ENCODE measurements at places on chromosomes 16 and 17.

DNA sequence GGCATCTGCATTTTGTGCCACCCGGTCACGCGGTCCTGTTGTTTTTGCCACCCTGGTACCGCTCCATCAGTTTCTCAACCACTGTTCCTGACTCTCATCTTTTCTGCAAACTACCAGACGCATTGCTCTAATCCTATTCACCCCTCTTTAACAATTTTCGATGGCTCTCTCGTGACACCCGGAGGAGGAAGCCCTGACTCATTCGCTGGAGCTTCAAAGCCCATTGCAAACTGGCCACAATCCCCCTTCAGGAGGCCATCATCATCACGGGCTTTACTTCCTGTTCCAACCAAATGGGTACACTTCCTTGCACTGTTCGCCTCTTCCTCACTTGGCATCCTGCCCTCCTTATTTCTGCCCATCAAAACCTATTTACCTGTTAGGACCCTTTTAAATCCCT lies 155.3 kb downstream of the RGS9 start:
- DNase-seq: no peak

DNA sequence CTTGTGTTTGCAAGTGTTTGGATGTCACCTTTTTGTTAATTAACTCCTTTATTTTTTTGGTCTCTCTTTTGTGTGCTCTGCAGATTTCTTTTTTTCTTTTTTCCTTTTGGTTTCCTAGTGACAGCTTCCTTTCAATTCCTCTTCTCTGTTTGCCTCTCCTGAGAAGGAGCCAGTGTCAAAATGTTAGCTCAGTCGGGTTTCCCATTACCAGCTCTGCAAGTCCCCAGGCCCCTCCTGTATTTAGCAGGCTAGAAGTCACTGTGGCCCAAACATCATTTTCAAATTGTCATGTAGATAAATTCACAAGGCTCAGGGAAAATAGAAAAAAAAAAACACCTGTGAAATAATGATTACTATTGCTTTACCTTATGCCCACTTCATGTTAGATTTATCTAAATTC lies 1621.6 kb downstream of the CDH8 start:
- no peak for DNase-seq

GRCh38 chr16:79267781-79268180 lies 332.8 kb downstream of the MAF start:
- no peak for DNase-seq

DNA sequence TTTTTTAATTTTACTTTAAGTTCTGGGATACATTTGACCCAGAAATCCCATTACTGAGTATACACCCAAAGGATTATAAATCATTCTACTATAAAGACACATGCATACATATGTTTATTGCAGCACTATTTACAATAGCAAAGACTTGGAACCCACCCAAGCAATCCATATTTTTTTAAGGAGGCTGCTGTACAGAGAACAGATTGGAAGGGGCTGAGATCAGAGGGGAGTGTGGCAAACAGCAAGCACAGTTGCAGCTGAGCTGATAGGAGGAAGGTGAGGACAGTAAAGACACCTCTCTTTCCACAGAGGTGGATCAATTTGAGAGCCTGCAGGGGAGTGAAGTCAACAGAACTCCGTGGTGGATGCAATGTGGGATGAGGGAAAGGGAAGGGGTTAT lies 10.2 kb upstream of the TMEM238L start:
- DNase-seq: peak; percentile 32

- peak; percentile 56 for DNase-seq
These were observed 27.7 kb downstream of the ABCC1 start for GRCh38 chr16:15976929-15977637.

GRCh38 chr17:8015957-8016631 lies 13.7 kb downstream of the GUCY2D start:
- DNase-seq: no peak

GRCh38 chr16:70750893-70751467 lies 50.0 kb downstream of the VAC14 start:
- DNase-seq: peak; percentile 86

DNA sequence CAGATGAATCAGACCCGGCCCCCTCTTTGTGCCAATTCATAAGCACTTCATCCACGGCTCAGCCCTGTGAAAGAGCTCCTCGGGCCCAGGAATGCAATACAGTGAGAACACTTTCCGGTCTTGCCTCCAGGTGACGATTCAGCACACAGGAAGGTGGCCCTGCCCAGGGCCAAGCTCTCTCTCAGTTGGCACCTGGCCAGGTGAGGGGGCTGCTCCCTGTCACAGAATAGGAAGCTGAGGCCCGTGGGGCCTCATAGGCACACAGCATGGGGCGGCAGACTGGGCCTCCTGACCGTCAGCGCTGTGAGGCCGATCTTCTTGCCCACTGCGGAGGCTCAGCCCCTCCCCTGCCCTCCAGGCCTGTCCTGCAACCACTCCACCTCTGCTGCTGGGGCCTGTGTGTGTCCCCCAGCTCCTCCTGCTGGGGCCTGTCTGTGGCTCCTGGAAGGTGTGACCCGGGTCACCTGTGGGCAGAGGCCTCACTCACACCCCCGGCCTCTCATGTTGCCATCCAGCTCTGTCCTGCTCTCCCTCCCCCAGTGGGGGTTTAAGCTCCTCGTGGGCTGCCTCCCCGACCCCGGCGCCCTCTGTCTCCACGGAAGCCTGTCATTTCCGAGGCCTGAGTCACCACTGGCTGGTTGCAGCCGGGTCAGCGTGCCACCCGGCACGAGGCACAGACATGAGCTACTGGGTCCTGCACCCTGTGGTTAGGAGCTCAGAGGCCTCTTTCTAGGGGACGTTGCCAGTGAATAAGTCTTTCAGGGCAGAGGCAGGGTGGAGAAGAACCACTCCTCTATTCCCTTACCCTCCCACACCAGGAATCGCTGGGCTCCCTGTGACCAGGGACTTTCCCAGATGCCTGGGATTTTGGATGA lies 114.4 kb downstream of the SEC14L1 start:
- DNase-seq: peak; percentile 75

- peak; percentile 69 for DNase-seq
These were observed at the start of gene ORAI3 for GRCh38 chr16:30948667-30949649. Gene ORAI3, plus strand, starts transcription at chr16:30949068. Its CDS starts 222 bp downstream, at chr16:30949290.

GRCh38 chr17:42525221-42525620 lies 10.8 kb upstream of the NAGLU start:
- no peak for DNase-seq

DNA sequence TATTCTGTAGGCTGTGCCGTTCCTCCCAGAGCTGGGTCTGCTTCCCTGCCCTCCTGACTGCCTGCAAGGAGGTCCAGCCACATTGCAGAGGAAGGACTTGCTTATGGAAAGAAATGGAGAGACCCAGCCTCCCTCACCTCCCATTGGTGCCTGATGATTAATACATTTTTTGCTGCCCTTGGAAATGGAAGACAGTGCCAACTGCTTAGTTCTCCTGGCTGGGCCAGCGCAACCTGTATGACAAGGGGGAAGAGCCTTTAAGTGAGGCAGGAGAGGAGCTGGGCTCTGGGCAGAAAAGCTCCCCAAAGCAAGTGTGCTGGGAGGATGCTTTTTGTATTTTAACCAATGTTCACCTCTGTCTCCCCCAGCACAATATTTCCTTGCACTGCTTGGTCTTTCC lies 238.5 kb downstream of the SOX9 start:
- DNase-seq: no peak

DNA sequence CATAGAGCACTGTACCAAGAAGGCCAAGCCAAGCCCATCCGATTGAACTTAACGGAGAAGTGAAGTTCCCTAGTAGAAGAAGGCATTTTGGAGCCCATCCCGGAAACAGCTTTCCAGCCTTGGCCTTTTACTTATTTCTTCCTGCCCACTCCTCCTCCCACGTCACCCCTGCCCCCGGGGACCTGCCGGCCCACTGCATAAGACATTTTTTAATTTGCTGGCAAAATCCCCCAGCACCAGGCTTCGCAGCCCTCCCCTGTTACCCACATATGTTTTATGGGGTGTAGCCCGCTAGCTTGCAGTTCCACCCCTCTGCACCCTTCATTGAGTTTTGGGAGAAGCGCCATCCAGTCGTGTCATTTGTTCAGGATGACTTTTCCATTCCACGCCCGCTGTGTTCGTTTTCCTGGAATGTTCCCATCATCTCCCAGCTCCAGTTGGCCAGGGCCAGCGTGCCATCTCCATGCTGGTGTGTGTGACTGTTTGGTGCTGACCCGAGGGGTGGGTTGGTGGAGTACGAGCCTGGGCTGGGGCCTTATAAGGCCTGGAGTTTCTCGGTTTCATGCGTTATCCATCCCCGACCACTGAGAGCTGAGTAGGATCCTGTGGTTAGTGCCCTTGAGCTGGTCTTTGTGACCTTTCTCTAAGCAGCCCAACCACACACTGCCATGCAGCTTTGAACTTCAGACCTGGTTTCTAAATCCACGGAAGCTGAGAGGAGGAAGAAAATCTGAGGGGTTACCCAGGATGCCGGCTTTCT lies 20.0 kb upstream of the TBX2 start:
- DNase-seq: no peak

- no peak for DNase-seq
These were observed 5.8 kb downstream of the SYT17 start for GRCh38 chr16:19173649-19174383.

- no peak for DNase-seq
These were observed 11.8 kb downstream of the CENPX start for GRCh38 chr17:82010575-82011525.

GRCh38 chr17:74516561-74517328 lies 14.5 kb downstream of the CD300LB start:
- no peak for DNase-seq

- no peak for DNase-seq
These were observed 12.6 kb upstream of the RPRML start for GRCh38 chr17:46991617-46992016.

- no peak for DNase-seq
These were observed 16.2 kb downstream of the CDC27 start for GRCh38 chr17:47172696-47173565.

GRCh38 chr16:9484881-9485280 lies 393.4 kb downstream of the HAPSTR1 start:
- no peak for DNase-seq

GRCh38 chr16:27198451-27199234 lies 4.7 kb upstream of the KDM8 start:
- DNase-seq: no peak

GRCh38 chr16:88491560-88492310 lies 38.7 kb downstream of the ZFPM1 start:
- no peak for DNase-seq

GRCh38 chr17:836151-836550 lies 54.0 kb downstream of the MRM3 start:
- DNase-seq: no peak

GRCh38 chr17:4393806-4394205 lies 27.3 kb upstream of the UBE2G1 start:
- no peak for DNase-seq

DNA sequence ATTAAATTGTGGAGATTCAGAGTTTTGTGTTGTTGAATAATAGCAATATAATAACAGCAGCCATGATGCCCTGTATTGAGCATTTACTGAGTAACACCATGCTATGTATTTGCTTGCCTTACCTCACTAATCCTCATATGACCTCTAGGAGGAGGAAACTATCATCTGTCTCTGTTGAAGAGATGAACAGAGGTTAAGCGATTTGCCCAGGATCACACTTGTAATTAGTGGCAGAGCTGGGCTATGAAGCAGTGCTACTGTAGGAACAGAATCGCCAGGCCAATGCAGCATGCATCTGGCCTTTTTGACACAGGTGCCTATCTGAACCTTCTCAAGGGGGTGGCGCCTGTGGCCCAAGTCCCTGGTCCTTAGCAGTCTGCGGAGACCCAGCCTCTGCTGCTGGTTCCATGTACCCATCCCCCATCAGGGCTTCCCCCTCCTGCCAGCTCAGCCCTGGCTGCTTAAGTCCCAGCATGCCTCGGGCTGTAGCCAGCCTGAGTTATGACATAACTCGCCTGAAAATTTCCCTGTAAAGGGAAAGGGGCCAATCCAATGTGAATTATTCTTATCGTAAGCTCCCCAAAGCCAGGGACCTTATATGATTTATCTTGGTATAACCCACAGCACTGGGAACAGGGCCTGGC lies 50.4 kb upstream of the HS3ST2 start:
- DNase-seq: no peak

DNA sequence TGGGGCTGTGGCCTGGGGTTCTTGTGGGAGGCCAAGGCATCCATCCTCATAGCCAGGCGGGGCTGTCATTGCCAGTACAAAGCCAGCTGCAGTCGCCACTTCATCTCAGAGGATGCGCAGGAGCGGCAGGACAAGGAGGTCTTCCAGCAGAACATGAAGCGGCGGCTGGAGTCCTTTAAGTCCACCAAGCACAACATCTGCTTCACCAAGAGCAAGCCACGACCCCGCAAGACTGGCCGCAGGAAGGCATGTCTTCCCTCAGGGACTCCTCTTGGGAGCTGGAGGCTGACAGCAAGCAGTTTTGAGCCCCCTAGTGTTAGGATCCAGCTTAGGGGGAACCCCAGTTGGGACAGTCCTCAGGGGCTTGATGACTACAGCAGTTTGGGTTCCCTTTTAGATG lies 15.1 kb upstream of the PLEKHG4 start:
- DNase-seq: no peak

DNA sequence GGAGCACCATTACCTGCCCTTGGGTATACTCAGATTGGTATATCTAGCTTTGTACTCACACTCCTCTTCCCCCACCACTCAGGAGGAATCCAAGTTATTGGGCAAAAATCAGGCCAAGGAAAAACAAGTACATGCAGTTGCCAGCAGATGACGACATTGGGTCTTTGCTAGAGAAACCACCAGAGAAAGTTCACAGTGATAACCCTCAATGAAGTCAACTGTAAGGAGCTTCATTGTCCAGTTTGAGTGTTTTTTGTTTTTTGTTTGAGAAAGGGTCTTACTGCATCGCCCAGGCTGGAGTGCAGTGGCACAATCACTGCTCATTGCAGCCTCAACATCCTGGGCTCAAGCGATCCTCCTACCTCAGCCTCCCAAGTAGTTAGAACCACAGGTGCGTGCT lies 34.6 kb upstream of the TOX3 start:
- DNase-seq: no peak

- DNase-seq: no peak
These were observed at the start of gene SREBF1 for GRCh38 chr17:17836818-17837379. Gene SREBF1, minus strand, starts transcription at chr17:17836986. Its CDS starts 169 bp downstream, at chr17:17836817.

GRCh38 chr16:9092978-9093344 lies 1.5 kb downstream of the HAPSTR1 start:
- peak; percentile 9 for DNase-seq

DNA sequence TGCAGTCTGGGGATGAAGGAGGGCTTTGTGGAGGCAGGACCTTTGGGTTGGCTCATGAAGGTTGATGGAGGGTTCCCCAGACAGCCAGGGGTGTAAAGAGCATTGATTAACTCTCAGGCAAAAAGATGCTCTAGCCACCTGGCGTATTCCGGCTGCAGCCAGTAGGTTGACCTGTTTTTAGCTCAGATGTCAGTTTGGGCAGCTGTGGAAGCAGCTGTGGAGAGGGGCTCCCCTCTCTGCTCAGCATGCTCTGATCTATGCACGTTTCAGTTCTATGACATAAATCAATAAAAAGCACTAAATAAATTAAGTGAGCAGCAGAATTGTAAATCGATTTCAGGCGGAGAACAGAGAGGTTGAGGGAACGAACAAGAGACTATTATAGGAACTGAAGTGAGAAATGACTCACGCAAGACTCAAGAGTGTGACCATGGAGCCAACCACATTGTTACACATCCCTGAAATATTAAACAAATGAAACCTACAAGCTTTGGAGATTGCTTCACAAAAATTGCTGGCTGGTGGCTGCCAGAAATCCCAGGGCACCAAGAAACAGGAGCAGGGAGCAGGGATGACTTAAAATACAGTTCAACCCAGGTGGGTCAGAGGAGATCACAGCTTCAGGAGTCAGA lies 111.9 kb downstream of the GSG1L start:
- no peak for DNase-seq

All from right lung (tissue), 10 donors.